Pulmonary artery endothelial cell (primary cell): ENCODE measurements at places on chromosomes 13 and 19.

GRCh38 chr19:16524991-16525734 lies 17.1 kb downstream of the CHERP start:
- no peak for DNase-seq

- DNase-seq: no peak
These were observed 126.8 kb upstream of the ATXN8OS start for GRCh38 chr13:69980799-69981198.

GRCh38 chr13:109974354-109974753 lies 188.0 kb upstream of the IRS2 start:
- no peak for DNase-seq

DNA sequence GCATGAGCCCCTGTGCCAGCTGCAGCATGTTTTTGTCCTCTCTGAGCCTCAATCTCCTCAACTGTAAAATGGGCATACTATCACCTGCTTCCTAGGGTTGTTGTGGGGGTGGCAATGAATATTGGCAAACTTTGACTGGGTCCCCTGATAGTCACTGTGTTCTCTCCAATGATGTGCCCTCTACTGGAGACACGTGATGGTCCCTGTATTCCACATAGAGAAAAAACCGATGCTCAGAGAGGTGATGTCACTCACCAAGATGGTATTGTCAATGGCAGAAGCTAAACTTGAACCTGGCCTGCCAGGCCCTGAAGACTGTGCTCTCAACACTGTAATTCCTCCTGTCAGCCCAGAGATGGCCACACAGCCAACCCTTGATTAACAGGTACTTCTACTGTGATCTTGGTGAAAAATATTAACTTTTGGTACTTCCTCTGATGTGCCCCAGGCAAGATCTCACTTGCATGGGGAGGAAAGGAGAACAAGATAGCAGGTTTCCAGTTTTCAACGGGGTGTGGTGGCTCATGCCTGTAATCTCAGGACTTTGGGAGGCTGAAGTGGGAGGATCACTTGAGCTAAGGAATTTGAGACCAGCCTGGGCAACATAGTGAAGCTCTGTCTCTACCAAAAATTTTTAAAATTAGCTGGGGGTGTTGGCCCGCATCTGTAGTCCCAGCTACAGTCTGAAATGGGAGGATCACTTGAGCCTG lies 3.6 kb downstream of the CEACAM20 start:
- no peak for DNase-seq

DNA sequence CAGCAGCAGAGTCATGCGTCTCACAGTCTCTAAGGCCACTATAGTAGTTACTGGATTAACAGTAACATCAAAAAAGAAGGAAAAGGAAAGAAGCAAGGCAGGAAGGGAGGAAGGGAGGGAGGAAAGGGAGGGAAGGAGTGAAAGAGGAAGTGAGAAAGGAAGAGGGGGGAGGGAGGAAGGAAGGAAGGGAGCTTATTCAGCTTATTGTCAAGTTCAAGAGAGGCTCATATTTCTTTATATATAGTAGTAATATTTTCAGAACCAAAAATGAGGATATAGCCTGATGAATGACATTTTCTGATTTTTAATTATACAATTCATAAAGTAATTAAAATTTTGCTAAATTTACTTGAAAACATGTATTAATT lies 17.7 kb upstream of the RUBCNL start:
- no peak for DNase-seq

DNA sequence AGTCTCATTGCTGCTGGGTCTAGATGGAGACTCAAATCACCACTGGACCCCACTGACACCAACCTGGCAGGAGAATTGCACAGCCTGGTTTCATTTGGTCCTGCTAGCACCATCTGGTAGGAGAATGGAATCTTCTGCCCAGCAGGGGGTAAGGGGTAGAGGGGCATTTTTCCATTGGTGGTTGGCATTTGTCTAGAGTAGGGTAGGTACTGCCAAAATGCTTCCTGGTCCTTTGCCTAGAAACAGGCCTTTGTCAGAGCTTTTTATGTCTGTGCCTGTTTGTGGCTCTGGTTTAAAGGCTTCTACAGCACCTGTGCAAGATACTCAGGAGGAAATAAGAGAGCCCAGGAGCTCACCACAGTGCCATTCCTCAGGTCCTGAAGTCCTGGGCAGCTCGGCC lies 121.3 kb downstream of the KCTD12 start:
- DNase-seq: no peak

GRCh38 chr13:61187471-61187870 lies 228.2 kb downstream of the PCDH20 start:
- no peak for DNase-seq

DNA sequence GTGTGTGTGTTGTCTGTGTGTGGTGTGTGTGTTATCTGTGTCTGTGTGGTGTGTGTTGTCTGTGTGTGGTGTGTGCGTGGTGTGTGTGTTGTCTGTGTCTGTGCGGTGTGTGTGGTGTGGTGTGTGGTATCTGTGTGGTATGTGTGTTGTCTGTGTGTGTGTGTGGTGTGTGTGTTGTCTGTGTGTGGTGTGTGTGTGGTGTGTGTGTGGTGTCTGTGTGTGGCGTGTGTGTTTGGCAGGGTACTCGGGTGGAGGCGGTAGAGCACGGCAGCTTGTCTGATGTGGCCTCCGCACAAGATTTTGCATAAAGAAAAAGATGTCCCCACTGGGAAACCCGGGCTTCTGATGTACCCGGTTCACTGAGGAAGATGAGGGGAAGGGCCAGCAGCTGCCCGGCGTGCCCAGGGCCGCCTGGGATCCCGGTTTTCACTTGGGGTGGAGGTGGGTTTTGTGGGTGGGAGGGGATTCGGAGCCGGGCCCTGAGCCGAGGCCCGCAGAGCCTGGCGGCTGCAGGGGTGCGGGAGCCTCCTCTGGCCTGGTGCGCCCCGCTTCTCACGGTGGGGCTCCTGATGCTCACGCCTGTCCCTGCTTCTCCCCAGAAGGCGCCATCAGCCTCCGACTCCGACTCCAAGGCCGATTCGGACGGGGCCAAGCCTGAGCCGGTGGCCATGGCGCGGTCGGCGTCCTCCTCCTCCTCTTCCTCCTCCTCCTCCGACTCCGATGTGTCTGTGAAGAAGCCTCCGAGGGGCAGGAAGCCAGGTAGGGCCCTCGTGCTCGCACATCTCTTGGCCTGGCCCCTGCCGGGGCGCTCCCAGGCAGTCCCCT lies 21.2 kb downstream of the HDGFL2 start:
- DNase-seq: no peak

GRCh38 chr13:112615391-112615790 lies 27.4 kb upstream of the TUBGCP3 start:
- DNase-seq: no peak

- no peak for DNase-seq
These were observed 1.1 kb downstream of the PDE4A start for GRCh38 chr19:10421240-10422045.

GRCh38 chr19:45423033-45423588 lies 606 bp downstream of the ERCC1 start:
- DNase-seq: no peak
